ENCODE measurements at places on chromosomes 1 and 21.

DNA sequence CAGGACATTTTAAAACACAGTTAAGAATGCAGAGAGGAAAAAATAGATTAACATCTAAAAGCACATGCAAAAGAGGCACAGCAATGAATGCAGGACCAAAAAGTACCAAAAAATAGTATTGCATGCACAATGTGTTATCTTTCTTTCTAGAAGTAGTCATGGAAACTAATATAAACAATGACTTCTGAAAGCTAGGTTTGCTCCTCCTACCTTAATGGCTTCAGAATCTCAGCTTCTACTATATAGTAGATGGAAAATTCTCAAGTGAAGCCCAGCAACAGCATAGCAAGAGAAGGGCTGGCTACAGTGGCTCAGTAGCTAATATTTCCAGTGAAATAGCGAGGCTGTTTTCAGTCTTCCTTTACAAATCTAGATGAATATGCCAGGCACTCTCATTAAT lies 125.1 kb downstream of the CRB1 start:
- no peak for DNase-seq

GRCh38 chr1:150262388-150263320 lies 5.1 kb downstream of the CA14 start:
- no peak for DNase-seq

DNA sequence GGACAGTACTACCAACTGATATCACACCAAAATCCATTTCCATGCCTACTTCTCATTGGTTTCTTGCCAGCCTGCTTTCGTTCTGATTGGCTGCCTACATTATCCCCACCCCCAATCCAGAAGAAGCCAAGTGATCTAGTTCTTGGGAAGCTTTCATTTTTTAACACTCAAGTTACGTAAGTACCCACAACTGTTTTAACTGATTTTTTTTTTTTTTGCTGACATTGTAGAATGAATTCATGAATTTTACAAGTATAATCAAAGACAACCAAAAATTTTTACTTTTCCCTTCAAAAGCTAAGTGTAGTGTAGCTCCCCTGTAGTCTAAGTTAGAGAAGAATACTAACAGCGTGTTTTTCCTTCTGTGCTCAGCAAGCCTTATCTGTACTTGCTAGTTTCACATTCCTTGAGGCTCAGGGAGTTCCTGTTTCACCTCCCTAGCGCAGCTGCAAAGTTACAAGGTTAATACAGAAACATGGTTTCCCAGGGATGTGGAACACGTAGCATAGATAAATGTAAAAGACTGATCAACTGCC lies at the start of gene SLC9C2:
Gene SLC9C2, minus strand, starts transcription at position 17 of the 536 bp plus-strand sequence. CDS start 1,296 bp downstream, outside the sequence.
- no peak for DNase-seq

- DNase-seq: no peak
These were observed 33.8 kb upstream of the TSPAN2 start for GRCh38 chr1:115123116-115123515.

DNA sequence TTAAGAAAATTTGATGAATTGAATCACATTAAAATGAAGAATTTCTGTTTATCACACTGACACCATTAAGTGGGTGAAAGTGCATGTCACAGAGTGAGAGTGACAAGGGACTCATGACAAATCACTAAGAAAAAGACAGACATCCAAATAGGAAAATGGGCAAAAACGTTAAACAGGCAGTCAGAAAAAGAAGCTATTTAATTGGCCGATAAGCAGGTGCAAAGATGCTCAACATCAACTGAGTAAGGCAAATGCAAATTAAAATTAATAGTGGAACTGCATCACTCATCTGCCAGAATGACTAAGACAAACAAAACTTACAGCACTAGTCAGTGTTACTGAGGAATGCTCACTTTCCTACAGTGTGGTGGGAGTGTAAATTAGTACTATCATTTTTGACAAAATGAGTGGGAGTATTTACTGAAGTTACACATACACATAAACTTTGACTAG lies 39.2 kb upstream of the RUNX1 start:
- no peak for DNase-seq

DNA sequence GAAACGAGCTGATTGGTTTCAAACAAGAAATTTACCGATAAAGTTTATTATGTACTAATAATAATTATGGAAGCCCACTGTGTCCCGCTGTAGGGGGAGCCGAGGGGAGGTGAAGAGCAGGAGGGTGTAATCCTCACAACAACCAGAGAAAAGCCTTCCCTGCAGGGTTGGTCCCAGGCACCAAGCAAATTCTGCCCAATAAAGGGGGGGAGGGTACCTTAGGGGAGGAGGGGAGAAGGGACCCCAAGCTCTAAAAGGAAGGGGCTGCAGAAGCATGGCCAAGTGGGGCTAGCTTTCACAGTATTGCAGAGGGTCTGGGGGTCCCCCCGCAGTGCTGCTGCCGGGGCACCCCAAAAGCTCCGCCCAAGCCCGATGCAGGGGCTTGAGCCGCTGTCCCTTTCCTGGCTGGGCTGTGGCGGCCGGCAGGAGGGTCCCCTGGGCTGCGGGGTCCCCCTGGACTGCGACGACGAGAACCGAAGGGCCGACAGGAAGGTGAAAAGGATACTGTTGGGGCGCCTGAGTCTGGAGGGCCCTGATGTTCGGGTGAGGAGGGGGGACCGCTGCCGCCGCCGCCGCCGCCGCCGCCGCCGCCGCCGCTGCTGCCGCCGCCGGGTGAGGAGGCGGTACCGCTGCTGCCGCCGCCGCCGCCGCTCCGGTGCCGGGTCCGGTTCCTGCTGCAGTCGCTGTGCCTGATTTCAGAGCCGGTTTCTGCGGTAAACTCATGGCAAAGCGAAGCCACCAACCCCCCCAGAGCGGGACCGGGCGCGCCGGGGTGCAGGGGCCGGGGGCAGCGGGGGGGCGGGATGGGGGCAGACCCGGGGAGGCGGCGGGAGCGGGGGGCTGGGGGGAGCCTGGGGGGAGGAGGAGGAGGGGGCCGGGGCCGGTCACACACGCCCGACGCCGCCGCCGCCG lies 771 bp downstream of the EIF4G3 start:
- no peak for DNase-seq

DNA sequence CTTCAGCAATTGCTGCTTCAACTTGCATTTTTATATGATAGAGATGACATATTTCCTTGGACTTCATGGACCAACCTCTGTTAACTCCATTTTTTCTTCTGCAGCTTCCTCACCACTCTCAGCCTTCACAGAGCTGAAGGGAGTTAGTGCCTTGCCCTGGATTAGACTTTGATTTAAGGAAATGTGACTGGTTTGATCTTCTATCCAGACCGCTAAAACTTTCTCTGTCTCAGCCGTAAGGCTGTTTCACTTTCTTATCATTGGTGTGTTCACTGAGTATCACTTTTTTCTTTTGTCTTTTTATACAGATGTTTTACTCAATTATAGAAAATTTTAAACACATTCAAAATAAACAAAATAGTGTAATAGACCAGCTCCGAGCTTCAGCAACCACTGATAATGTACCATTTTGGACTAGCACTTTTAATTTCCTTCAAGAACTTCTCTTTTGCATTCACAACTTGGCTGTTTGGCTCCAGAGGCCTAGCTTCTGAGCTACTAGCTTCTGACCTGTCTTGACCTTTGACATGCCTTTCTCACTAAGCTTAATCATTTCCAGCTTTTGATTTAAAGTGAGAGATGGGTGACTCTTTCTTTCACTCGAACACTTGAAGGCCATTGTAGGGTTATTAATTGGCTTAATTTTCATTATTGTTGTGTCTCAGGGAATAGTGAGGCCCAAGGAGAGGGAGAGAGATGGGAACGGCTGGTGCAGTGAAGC lies 9.3 kb downstream of the NEK7 start:
- no peak for DNase-seq

DNA sequence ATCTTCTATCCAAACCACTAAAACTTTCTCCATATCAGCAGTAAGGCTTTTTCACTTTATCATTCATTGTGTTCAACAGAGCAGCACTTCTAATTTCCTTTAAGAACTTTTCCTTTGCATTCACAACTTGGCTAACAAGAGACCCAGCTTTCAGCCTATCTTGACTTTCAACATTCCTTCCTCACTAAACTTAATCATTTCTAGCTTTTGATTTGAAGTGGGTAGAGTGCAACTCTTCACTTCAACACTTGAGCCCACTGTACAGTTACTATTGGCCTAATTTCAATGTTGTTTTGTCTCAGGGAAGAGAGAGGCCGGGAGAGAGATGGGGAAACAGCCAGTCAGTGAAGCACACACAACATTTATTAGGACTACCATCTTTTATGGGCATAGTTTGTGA lies 2.0 kb downstream of the UBE2G2 start:
- no peak for DNase-seq

GRCh38 chr1:239719642-239720258 lies 333.4 kb downstream of the CHRM3 start:
- DNase-seq: no peak

DNA sequence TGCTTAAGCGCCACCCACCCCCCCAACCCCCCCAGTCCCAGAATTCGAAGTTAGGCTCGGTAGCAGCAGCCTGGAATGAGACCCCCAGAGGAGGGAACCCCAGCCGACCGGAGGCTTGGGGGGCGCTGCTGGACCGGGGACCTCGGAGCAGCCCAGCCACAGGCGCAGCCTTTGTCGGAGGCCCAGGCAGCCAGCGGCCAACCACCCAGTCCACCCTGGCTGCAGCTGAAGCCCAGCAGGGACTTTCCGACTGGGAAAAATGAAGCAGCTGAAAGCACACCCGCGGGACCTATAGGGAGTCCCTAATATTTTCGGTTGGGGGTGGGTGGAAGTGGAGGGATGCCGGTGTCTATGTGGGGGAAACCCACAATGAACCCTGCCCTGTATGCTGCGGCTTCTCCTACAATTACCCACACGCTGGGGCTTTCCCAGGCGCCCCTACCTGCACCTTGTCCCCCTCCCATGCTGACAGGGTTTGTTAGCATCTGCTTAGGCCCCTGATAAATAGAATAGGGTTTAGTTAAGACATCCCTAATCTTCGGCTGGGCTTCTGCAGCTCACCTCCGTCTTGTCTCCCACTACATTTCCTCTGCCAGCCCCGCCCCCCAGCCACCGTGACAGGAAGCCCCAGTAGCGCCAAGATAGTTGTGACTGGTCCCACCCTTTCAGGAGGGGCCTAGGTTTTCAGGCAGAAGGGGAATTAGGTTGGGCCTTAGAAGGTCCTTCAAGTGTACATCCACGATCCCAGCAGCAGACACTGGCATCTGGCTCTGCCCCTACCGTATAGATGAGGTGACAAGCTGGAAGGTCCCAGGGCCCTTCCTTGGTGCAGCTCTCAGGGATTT lies 838 bp downstream of the CCDC28B start:
- DNase-seq: peak; percentile 62

GRCh38 chr1:87358219-87358618 lies 29.5 kb downstream of the LMO4 start:
- DNase-seq: no peak

- no peak for DNase-seq
These were observed 68.9 kb downstream of the UCK2 start for GRCh38 chr1:165896277-165896676.

GRCh38 chr1:167798952-167799351 lies 77.2 kb downstream of the MPZL1 start:
- DNase-seq: no peak

DNA sequence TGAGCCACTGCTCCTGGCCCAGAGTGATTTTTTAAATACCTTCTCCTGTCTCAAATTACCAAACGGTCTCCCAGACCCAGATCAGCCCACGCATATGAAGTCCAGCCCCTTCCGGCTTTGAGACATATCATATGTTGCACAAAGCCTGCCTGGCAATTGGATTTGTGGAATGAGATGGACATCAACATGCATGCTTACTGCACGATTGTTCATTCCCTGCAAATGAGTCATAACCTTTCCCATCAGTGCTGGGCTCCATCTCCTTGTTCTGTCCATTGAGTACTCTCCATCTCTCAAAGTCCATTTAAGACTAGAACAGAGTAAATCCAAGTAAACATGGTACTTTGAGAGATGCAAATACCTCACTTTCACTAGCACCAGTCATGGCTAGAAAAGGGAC lies 612.2 kb upstream of the USP24 start:
- no peak for DNase-seq

GRCh38 chr1:162220009-162220539 lies 150.6 kb downstream of the NOS1AP start:
- DNase-seq: no peak

GRCh38 chr1:167486090-167486824 lies 32.1 kb downstream of the CD247 start:
- DNase-seq: no peak

DNA sequence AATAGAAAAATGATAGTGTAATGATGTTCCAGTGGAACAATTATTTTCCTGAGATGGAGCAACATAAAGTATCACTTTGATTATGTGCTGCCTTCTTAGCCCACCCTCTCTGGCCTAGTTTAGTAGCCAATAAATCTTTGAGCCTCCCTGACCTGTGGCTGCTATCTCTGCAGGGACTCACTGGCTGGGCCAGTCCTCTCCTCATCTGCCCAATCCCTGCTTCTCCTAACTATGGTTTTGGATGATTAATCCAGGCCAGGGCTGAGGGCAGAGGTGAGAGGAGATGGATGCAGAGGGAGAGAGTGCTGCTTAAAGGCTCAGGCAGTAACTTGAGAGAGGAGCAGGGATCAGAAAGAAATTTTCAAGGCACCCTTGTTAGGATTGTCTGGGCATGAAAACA lies 89.0 kb upstream of the CD34 start:
- DNase-seq: no peak

All from GM12891 (cell line).